ENCODE measurements at places on chromosomes 6 and 20. TPM values are rescaled to one million over a fixed set of nuclear protein-coding genes. Genes with fewer than 3 reads are reported as not detected.
A peak's percentile ranks its signal among the peaks of the same experiment; 100 is the strongest.

Gene BPIFB1
- total RNA-seq: 0.67 TPM

- no peak overlapping the region for H3K4me3 ChIP-seq
- no peaks in the 10 kb centered on the region for H3K27me3 ChIP-seq
- peaks cover 92% of the 10 kb centered on the region for H3K4me1 ChIP-seq
- peak overlapping the region; percentile 75 for H3K27ac ChIP-seq
Measured at GRCh38 chr6:35046862-35047261, 94.3 kb downstream of the TCP11 start.

Gene GRM4
- 0.29 TPM for total RNA-seq

Gene CLIC5
- 131 TPM for total RNA-seq

DNA sequence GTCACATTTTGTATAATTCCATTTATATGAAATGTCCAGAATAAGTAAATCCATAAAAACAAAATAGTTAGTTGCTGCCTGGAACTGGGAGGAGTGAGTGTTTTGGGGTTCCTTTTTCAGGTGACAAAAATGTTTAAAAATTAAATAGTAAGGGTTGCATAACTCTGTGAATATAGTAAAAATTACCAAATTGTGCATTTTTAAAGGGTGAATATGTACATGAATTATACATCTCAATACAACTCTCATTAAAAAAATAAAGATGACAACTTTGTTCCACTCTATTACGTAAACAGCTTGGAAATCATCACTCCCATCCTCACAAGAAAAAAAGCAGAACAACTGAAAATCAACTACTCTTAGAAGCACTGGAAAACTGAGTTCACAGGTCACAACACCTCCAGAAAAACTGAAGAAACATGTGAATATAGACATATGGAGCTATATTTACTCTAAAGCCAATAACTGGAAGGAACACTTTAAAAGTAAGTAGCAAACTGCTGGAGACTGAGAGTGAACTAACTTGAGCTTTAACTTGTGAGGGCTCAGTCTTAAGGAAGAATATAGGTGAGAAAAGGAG is 40.0 kb downstream of the RANBP9 start:
- no peaks in the 10 kb centered on the region for H3K27me3 ChIP-seq
- no peak overlapping the region for H3K4me3 ChIP-seq
- H3K4me1 ChIP-seq: peaks cover 15% of the 10 kb centered on the region
- H3K36me3 ChIP-seq: no peaks in the 10 kb centered on the region
- H3K27ac ChIP-seq: no peak overlapping the region

Gene SEL1L2
- total RNA-seq: not detected

DNA sequence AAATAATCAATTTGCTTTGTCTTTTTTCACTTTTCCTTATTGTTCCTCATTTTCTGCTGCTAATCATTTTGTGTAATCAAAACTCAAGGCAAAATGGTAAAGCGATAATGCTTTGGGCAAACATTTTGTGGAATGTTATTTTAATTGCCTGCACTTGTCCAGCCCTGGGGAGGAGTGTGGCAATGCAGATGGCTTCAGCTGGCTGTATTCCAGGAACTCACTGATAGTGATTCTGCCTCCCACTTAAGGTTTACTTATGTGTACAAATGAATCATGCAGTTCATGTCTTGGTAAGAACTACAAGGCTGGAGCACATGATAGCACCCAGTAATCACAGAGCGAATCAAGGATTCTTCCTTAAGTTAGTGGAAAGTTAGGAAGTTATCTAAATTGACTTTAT is 107.8 kb downstream of the COL19A1 start:
- H3K4me1 ChIP-seq: no peaks in the 10 kb centered on the region
- no peaks in the 10 kb centered on the region for H3K27me3 ChIP-seq
- no peak for DNase-seq
- no peak overlapping the region for H3K27ac ChIP-seq
- H3K4me3 ChIP-seq: no peak overlapping the region

DNA sequence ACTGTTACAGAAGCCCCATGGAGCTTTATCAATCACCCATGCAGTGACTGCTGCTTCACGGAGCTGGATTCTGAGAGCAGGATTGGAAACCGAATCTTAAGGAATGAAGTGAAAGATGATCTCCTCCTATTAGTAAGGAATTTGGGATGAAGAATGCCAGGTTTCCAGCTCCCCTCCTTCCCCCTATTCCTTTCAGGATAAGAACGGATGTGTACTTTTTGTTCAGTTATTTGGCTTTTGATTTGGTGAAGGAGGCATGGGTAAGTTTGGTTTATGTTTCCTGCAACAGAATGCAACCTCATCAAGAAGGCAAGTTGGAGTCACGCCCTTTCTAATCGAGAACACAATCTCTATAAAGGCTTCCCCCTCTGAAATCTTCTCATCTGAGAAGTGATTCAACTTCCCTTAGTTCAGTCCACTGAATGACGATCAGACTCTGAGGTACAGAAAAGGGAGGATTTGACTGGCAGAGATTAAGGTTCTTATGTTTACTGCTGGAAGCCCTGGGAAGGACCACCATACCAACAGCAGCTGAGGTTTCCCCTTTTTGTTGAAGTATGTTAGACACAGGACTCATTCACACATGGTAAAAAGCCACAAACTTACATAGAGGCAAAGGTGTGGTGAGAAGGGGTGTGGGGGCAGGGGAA is 5.5 kb downstream of the ELMO2 start:
- peak overlapping the region; percentile 23 for H3K4me3 ChIP-seq
- peaks cover 7% of the 10 kb centered on the region for H3K36me3 ChIP-seq
- no peaks in the 10 kb centered on the region for H3K27me3 ChIP-seq
- H3K4me1 ChIP-seq: peaks cover 74% of the 10 kb centered on the region

GRCh38 chr20:1776681-1777475 is 118.3 kb upstream of the SIRPA start:
- H3K27ac ChIP-seq: no peak overlapping the region
- no peaks in the 10 kb centered on the region for H3K36me3 ChIP-seq
- H3K4me1 ChIP-seq: peaks cover 14% of the 10 kb centered on the region
- peak; percentile 90 for DNase-seq
- peaks cover under 1% of the 10 kb centered on the region for H3K27me3 ChIP-seq

- H3K27me3 ChIP-seq: no peaks in the 10 kb centered on the region
- no peak overlapping the region for H3K27ac ChIP-seq
- no peaks in the 10 kb centered on the region for H3K36me3 ChIP-seq
- no peak for DNase-seq
Measured at GRCh38 chr6:47455533-47456209, 21.9 kb upstream of the CD2AP start.

DNA sequence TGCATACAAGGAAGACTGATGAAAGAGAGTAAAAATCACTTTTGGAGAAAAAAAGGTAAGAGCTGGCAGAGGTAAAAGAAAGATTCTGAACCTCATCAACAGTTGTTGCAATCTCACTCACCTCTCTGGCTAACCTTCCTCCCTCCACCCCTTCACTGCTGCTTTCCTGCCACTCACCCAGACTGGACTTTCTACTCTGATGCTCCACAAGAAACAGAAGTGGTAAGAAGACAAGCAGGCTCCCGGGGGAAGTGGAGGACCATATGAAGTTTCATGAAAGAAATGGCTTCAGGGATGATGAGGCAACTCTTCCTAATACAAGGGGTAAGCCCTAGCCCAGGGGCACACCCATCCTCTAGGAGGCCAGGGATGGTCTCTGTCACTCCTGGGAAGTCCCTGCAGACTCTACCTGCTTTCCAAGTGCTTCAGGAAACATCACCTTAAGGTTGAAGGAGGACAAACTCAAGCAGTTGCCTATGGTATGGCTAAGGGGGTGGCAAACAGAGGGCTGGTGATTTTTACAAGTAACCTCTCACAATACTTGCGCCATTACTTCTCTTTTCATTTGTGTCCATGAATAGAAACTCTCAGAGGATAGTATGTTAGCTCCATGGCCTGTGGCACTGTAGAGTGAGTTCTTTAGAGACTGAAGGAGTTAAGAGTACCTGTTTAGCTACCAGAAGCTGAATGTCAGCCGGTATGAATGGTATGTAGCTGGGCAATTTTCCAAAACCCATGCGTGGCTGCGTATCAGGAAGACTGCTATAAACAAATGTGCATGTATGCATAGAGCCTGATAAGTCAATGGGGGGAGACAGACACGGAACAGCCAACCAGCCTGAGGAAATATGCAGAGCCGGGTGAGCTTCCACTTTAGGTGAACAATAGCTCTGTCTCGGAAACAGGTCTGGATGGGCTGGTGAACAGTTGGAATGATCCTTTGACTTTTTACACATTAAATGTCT is 112.0 kb downstream of the BACH2 start:
- no peak overlapping the region for H3K27ac ChIP-seq
- peaks cover 23% of the 10 kb centered on the region for H3K4me1 ChIP-seq
- no peak for DNase-seq
- H3K36me3 ChIP-seq: no peaks in the 10 kb centered on the region

DNA sequence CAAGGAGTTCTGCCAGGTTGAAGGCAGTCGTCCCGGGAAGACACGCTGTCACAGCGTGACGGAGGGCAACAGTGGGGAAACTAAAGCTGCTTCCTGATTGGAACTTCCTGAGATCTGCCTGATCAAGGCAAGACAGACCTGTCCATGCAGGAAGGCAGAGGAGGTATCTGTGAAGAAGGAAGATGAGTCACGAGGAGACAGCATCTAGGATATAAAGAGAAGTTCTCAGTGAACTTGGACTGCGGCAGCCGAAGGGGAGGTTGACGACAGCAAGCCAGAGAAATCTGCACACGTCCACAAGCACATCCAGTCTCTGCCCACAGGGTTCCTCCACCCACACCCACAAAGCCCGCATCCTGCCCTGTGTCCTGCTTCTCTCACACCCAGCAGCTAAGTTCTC is 38.6 kb downstream of the PREP start:
- H3K27ac ChIP-seq: no peak overlapping the region
- DNase-seq: no peak
- H3K27me3 ChIP-seq: no peaks in the 10 kb centered on the region
- H3K36me3 ChIP-seq: peaks cover 38% of the 10 kb centered on the region
- peaks cover 4% of the 10 kb centered on the region for H3K4me1 ChIP-seq
- H3K4me3 ChIP-seq: no peak overlapping the region

- no peak overlapping the region for H3K4me3 ChIP-seq
- no peaks in the 10 kb centered on the region for H3K36me3 ChIP-seq
- DNase-seq: no peak
- no peak overlapping the region for H3K27ac ChIP-seq
Measured at GRCh38 chr20:49447946-49448809, 34.3 kb downstream of the KCNB1 start.

Gene SLC26A8
- total RNA-seq: 0.52 TPM

- H3K27me3 ChIP-seq: no peaks in the 10 kb centered on the region
- H3K4me1 ChIP-seq: peaks cover 5% of the 10 kb centered on the region
- DNase-seq: no peak
- no peaks in the 10 kb centered on the region for H3K36me3 ChIP-seq
- no peak overlapping the region for H3K4me3 ChIP-seq
Measured at GRCh38 chr6:157814883-157815282, 8.2 kb upstream of the SNX9 start.

DNA sequence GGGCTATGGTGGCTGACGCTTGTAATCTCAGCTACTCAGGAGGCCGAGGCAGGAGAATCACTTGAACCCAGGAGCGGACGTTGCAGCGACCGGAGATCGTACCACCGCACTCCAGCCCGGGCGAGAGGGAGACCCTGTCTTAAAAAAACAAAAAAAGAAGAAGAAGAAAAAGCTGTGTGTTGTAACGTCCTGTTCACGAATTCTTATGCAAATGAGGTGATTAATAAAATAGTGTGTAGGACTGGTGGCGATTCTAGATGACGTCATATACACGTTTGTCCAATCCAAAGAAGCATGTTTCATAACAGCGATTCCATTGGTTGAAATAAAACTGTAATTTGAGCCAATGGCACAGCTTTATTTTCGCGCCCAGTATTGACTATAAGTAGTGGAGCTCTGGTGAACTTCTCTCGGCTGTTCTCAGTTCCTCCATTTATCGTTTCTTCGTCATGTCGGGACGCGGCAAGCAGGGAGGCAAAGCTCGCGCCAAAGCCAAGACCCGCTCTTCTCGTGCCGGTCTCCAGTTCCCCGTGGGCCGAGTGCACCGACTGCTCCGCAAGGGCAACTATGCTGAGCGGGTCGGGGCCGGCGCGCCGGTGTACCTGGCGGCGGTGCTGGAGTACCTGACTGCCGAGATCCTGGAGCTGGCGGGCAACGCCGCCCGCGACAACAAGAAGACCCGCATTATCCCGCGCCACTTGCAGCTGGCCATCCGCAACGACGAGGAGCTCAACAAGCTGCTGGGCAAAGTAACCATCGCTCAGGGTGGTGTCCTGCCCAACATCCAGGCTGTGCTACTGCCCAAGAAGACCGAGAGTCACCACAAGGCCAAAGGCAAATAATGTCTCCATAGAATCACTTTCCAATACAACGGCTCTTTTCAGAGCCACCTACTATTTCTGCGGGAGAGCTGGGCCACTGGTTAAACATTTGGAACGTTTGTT is 47.0 kb downstream of the OR2B2 start:
- peak overlapping the region; percentile 70 for H3K4me3 ChIP-seq
- DNase-seq: peak; percentile 79
- H3K27me3 ChIP-seq: peaks cover 24% of the 10 kb centered on the region
- peak overlapping the region; percentile 77 for H3K27ac ChIP-seq
- H3K4me1 ChIP-seq: peaks cover 23% of the 10 kb centered on the region

DNA sequence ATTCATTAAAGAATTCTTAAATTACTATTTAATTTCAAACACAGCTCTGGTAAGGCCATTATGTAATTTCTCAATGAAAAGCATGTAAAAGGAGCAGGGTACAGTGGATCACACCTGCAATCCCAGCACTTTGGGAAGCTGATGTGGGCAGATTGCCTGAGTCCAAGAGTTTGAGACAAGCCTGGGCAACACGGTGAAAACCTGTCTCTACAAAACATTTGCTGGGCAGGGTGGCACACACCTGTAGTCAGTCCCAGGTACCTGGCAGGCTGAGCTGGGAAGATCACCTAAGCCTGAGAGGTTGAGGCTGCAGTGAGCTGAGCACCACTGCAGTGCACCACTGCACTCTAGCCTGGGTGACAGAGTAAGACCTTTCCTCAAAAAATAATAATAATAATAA is 37.4 kb downstream of the MDN1 start:
- no peak overlapping the region for H3K4me3 ChIP-seq
- H3K27ac ChIP-seq: no peak overlapping the region
- H3K4me1 ChIP-seq: no peaks in the 10 kb centered on the region
- peaks cover 77% of the 10 kb centered on the region for H3K36me3 ChIP-seq
- DNase-seq: no peak
- H3K27me3 ChIP-seq: no peaks in the 10 kb centered on the region

- H3K4me1 ChIP-seq: no peaks in the 10 kb centered on the region
- no peak overlapping the region for H3K27ac ChIP-seq
- no peak overlapping the region for H3K4me3 ChIP-seq
- DNase-seq: no peak
- H3K36me3 ChIP-seq: no peaks in the 10 kb centered on the region
Measured at GRCh38 chr6:164663634-164664033, 645.8 kb downstream of the C6orf118 start.

Gene NOTCH4
- 78.7 TPM for total RNA-seq

GRCh38 chr20:18541741-18542140 is 25.5 kb upstream of the SMIM26 start:
- no peak for DNase-seq
- no peaks in the 10 kb centered on the region for H3K4me1 ChIP-seq

Data from upper lobe of right lung (tissue), 1 donor.